ENCODE measurements at places on chromosomes 12 and 14.

- DNase-seq, result no peak
These were observed 141.1 kb downstream of the NDUFA12 start for GRCh38 chr12:94862421-94862820.

GRCh38 chr12:11717519-11717961 is 68.1 kb downstream of the ETV6 start:
- no peak for DNase-seq

GRCh38 chr12:13530966-13531365 is 334.4 kb downstream of the EMP1 start:
- DNase-seq, result no peak

DNA sequence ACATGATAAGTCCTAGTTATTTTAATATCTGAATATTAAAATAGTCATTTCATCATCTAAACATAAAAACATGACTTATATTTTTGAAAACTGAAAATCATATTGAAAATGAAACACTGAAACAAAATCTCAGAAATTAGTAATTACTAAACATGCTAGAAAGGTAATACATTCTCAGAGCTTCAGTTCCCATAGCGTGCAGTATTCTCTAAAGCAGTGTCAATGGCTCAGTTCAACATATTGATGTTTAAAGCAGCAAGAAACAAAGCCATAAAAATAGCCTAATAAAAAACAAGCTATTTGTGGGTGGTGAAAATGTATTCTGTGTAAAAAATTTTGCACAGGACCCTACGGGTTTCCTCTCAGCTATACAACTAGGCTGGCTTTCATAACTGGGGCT is 1337.4 kb downstream of the FSCB start:
- no peak for DNase-seq

GRCh38 chr12:112140728-112141127 is 15.4 kb downstream of the TRAFD1 start:
- peak; percentile 21 for DNase-seq

- DNase-seq, result no peak
These were observed 23.0 kb downstream of the VPS37B start for GRCh38 chr12:122872815-122873361.

DNA sequence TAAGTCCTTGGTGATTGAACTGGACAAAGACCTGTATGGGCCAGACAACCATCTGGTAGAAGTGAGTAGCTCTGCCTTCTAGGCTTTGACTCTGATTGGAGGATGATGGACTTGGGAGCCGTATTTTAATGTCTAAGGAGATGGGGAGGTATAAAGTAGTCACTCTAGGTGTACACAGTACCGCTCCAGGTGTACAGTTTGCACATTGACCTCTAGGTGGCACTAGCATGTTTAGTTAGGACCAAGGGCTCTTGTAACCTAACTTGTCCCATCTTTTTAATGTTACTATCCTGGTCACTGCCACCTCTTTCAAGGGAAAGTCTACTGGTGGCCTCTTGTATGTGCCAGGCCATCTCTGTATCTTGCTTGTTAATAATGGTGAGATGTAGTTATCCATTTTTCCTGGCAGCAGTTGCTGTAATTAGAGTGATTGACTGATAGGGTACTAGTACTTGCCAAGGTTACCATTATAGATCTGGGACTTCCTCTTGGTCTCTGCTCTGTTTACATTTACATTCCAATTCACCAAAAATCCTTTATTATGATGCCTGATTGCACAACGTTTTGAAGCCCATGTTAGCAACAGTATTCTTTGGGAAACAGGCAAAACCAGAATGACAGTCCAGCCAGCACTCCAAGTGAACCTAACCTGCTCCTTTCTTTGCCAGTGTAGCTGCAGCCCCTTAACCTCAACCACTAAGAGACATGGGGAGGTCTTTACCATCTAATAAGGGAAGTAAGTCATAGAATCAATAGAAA is 3.6 kb downstream of the SMARCD1 start:
- peak; percentile 61 for DNase-seq

DNA sequence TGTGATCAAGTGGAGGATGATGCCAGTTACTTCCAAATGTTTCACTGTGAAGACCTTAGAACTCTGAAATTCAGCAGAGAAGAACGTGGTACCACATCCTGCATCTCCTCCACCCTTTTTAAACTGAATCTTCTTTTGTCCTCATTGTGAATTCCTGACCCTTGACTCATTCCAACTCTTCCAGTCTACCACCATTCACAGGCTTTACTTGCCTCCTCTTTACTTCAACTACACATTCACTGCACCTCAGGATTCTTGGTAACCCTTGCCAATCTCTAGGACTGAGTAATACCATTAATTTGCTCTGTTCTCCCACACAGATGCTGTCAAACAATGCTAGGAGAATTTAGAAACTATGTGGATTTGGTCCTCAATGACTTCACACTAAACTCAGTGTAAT is 37.3 kb downstream of the PPP1R12A start:
- no peak for DNase-seq

- DNase-seq, result no peak
These were observed 33.3 kb upstream of the PPP1CC start for GRCh38 chr12:110775997-110776396.

DNA sequence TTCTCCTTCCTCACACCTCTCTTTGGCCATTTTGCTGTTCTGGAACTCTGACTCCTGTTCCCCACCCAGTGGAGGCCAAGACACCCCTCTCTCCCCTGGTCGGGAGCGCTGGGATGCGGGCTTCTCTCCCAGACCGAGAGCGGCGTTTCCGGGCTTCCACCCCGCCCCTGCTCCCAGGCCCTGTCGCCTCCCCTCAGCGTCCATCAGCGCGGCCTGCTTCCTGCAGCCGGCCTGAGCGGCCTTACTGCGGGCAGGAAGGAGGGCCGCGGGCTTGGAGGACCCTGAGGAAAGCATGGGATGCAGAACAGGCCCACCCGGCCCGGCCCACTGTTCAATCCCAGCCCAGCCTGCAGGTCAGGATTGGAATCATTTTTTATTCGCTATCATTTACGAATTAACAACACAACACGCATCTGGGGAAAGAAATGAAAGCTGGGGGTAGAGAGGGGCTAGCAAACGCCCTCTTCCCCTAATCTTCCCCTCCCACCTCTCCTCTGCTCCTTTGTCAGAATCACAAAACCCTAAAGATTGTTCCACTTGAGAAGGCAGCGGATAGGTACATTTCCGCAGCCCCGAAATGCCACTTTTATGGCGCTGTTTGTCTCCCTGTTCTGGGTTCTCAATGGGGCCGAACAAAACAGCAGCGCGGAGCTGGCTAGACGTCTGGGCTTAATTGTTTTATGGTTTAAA is 3.8 kb upstream of the HOXC8 start:
- no peak for DNase-seq

- no peak for DNase-seq
These were observed 43.4 kb upstream of the SCN8A start for GRCh38 chr12:51547606-51548005.

- DNase-seq, result no peak
These were observed 4.8 kb downstream of the ABHD4 start for GRCh38 chr14:22602862-22603261.

- no peak for DNase-seq
These were observed 229.6 kb downstream of the BCAT1 start for GRCh38 chr12:24719293-24719721.

DNA sequence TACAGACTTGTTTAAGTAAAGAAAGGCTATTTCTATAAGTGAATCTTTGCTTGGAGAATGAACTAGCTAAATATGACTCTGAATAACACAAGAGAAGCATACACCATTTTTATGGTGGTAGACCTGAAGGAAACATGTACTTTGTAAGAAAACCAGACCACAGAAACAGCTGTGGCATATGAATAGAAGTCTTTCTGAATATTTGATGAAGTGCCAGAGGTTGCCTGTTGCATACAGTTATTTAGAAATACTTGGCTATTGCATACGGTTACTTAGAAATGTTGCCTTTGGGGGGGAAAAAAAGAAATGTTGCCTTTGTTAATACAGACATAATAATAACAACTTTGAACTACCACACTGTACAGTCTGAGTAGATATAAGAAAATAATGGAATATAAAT is 16.8 kb upstream of the LEMD3 start:
- no peak for DNase-seq

DNA sequence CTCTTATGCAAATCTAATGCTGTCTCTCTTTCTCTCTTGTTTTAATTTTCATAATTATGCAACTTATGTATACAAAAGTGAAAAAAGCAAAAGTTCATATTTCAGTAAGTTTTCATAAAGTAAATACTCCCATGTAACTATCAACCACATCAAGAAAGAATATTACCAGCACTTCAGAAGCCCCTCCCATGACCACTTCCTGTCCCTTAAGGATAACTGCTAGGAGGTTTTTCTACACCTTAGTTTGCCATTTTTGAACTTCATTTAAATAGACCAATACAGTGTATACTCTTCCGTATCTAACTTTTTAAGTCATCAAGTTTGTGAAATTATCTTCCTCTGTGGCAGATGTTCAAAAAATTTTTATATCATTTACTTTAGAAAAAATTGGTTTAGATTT is 547 bp upstream of the OR4K15 start:
- no peak for DNase-seq

DNA sequence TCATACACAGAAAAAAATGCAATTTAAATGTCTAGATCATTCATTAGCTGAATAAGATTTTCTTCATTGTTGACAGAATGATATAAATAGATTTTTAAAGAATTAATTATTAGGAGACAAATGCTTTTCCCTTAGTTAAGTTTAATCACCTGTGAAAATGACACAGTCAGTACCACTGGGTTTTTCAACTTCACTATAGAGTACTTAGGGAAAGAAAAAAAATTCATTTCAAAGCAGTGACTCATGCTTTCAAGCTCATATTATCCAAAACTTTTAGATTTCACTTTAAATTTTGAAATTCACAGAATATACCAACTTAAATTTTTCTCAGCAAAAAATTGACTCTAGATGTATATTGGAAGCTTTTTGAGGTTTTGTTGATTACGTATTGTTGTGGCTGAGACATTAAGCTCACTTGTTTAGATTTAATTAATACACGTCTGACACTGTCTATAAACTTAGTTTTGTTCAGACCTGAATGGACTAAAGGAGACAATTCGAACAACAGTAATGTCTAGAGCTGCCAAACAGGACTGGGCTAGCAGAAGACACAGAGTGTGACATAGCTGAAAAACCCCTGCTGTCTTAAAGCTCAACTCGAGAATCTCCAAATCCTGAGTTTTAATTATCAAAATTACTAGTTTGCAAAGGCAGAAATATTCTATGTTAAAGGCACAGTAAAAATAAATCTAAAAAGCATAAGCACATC is 1.6 kb downstream of the MGAT4C start:
- DNase-seq, result no peak

DNA sequence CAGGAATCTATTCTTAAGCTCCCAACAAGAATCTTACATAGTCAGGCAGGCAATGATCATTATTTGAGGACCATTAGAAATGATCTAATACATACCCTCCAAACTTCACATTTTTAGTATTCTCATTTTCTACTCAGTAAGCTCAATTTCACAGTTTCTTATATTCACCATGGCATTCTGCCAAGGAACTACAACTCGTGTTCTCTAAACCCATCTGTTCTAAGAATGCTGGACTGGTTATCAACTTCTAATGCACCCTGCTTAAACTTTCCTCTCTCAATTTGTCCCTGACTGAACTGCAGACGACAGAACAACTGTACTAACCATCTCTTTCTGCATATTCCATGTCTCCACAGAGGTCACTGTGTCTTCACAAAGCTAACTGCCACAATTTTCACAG is 58.6 kb downstream of the GXYLT1 start:
- DNase-seq, result no peak

- no peak for DNase-seq
These were observed 1.7 kb downstream of the HAL start for GRCh38 chr12:95994476-95994875.

DNA sequence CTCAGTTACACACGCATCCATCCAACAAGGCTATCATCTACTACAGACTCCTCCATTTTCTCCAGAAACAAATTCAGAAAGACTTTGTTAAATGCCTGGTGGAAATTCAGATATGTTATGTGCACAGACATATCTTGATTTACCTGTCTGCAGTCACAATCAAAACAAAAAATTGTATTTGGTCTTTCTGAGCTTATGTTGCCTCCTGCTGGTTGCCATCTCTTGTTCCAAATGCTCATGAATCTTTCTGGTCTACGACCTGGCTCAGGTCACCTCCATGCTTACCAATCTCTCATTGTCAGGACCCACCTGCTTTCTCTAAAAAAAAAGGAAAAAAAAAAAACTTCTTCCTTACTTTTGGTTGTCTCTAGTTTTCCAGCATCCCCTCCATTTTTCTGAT is 169.2 kb upstream of the PLXNC1 start:
- DNase-seq, result no peak

DNA sequence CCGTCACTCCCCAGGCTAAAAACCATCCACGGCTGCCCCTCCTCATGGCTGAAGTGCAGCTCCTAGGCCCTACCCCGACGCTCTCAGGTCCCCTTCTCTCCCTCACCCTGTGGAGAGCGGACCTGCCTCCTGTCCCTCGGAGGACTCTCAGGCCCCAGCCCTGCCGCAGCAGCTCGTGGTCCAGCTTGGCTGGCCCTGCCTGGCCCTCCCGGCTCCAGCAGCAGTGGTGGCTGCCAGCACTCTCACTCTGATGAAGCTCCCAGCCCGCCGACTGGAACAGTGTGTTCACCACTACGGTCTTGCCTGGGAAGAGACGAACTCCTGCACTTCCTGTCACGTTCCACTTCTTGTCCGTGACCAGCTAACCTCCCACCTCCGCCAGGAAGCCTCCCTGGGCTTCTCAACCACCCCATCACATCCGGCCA is 11.1 kb downstream of the BAG5 start:
- DNase-seq, result peak; percentile 36

DNA sequence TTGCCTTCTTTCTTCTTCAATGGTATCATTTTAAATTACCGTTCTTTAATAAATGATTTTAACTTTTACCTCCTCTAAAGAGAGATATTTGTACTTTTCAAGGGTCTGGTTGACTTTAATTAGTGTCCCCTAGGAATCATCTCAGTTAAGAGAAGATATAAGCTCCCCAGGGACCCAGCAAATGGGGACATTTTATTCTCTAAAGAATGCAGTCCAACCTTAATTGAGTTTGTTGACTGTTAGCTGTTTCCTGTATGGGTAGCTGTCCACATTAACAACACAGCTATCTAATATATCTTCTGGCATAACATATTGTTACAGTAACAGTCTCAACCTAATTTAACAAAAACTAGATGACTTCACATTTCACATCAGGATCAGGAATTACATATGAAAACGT is 241.6 kb upstream of the NPAS3 start:
- no peak for DNase-seq

DNA sequence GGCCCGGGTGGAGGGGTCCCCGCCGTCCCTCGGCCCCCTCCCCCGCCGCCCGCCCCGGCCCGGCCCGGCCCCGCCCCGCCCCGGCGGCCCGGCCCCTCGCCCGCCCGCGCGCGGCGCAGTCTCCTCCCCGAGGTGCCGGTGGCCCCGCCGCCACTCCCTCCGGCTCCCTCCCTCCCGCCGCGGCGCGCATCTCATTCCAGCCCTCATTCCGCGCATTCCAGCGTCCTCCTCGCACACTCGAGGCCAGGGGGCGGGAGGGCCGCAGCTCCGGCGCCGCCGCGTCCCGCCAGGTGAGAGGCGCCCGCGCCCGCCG is at the start of gene TEAD4:
Gene TEAD4 (plus strand): TSS at position 206 of the 313 bp plus-strand sequence.
- DNase-seq, result peak; percentile 96

GRCh38 chr12:79424109-79424721 is 266.5 kb downstream of the PAWR start:
- DNase-seq, result no peak

- peak; percentile 81 for DNase-seq
These were observed 91.0 kb downstream of the LRRC74A start for GRCh38 chr14:76917158-76917596.

Measured in ecto neural progenitor cell (in vitro differentiated cells).